Smooth muscle cell of bladder (primary cell): ENCODE measurements at places on chromosomes 12 and 14. TPM values are rescaled to one million over a fixed set of nuclear protein-coding genes. Genes with fewer than 3 reads are reported as not detected.

Gene SLIRP
- 168 and 174 TPM in 2 replicates for total RNA-seq

Gene IFNG
- total RNA-seq, result not detected in 2 replicates

Gene TTC9
- under 0.01 TPM in 2 replicates for total RNA-seq

Gene RTN1
- 1.6 and 2.7 TPM in 2 replicates for total RNA-seq

Gene RHOJ
- 2.0 and 3.4 TPM in 2 replicates for total RNA-seq

Gene IL31
- total RNA-seq, result not detected in 2 replicates

Gene RERG
- 0.28 TPM in 2 replicates for total RNA-seq

Gene IAPP
- not detected in 2 replicates for total RNA-seq

Gene MYBPC1
- total RNA-seq, result not detected in 2 replicates

Gene ATXN3
- total RNA-seq, result 60.0 and 74.2 TPM in 2 replicates

Gene IFI27
- 14.3 and 16.4 TPM in 2 replicates for total RNA-seq

Gene BCAT1
- total RNA-seq, result 136 and 189 TPM in 2 replicates

Gene NKX2-1
- not detected in 2 replicates for total RNA-seq

Gene CEP170B
- total RNA-seq, result 9.0 and 14.0 TPM in 2 replicates

Gene ST8SIA1
- 0.65 and 0.71 TPM in 2 replicates for total RNA-seq

Gene PAPOLA
- total RNA-seq, result 62.9 and 76.8 TPM in 2 replicates

Gene MSRB3
- total RNA-seq, result 29.0 and 43.9 TPM in 2 replicates

Gene TDRD9
- 0.37 and 0.57 TPM in 2 replicates for total RNA-seq

Gene KRT79
- not detected in 2 replicates for total RNA-seq

Gene TAS2R43
- 1.3 TPM in 1 of 2 replicates, not detected in the other for total RNA-seq

Gene NOVA1
- total RNA-seq, result 1.4 and 1.6 TPM in 2 replicates
